ENCODE measurements at places on chromosomes 5 and 9.

DNA sequence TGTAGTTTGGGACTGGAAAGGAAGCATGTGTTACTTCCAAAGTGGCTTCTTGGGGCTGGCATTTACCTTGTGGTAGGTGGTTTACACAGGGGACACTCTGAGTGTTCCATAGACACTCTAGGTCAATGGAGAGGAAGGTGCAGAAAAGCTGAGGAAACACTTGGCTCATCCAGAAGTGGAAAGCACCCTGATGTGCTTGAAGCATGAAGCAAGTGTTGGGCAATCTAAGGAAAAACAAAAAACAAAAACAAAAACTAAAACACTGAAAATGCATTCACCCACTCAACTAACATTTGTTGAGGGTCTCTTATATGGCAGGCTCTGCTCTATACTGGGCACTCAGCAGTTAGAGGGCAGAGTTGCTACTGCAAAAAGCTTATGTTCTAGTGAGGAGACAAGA is 2.9 kb upstream of the ERAP2 start:
- no peak for DNase-seq

GRCh38 chr5:130796032-130796431 is 369.0 kb downstream of the HINT1 start:
- no peak for DNase-seq

DNA sequence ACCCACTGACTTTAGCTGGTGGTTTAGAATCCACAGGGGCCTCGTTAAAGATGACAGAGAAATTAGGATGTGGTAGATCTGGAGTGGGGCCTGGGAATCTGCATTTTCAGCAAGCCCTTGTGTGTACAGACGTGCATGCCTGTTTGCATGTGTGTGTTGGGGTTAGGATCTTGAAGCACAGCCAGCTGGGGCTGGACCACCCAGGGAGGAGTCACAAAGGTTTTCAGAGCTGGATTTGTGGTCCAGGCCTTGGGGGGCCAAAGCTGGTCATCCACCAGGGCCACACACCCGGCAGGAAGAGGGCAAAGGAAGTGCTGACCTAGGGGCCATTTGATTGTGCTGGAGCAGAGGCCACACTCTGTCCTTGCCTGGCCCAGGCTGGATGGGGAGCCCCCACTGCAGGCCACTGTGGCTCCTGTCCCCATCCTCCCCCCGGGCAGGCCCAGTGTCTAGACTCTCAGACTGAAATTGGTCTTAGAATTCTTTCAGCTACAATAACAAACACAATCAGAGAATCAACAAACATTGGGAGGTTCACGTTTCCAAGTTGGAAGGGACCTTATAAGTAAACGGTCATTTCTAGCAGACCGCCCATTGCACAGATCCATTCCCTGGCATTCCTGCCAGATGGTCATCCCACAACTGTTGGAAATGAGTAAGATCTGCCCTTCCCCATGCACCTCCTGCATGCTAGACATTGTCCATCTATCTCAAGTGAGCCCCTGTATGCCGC is 10.3 kb downstream of the CDX1 start:
- DNase-seq, result no peak

DNA sequence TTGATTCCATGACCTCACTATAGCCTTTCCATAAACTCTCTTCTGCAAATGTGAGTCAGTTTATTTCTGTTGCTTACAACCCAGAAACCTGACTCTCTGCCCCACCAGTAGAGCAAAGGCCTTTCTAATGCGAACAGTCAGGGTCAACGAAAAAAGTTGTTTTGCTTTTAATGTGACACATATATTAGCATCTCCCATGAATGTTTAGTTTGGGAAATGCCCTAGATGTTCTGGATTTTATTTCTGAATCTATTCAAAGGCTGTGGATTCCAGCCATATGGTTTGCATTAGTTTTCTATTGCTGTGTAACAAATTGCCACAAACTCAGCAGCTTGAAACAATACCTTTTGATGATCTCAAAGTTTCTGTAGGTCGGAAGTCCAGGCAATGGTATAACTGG is 193.5 kb downstream of the GNA14 start:
- DNase-seq, result peak; percentile 53

GRCh38 chr5:39209924-39210323 is 9.4 kb downstream of the FYB1 start:
- DNase-seq, result no peak

DNA sequence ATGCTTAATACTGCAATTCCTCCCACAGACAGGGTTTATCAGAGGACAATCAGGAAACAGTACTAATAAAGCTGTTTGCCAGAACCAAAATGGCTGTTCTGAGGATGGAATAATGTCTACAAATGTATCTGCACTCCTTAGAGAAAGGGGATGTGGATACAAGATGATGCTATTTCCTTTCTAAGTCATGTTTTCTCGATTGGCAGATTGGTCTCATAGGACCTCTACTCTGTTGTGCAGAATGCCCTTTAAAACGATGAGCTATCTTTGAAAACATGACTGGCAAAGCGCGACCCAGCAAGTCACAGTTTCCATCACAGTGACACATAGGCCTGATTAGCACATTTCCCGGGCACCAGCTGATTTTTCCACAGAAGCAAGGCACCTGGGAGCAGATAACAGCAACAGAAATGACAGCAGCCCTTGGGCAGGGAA is 54.0 kb downstream of the AOPEP start:
- no peak for DNase-seq

DNA sequence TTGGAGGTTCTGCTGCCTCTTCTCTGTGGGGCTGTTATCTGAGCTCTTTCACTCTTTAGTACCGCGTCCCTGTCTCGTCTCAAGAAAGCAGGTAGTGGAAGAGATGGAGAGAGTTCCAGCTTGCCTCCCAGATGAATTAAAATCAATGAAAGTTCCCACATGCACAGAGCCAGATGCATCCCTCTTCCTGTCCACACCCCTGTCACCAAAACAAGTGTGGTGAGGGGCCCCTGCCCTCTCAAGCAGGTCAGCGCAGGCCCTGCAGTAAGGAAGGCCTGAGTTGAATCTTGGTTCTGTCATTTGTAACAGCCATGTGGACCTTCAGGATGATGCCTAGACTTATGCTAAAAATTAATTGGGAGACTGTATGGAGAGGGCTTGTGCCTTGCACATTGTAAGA is 26.9 kb downstream of the GALNT10 start:
- no peak for DNase-seq

DNA sequence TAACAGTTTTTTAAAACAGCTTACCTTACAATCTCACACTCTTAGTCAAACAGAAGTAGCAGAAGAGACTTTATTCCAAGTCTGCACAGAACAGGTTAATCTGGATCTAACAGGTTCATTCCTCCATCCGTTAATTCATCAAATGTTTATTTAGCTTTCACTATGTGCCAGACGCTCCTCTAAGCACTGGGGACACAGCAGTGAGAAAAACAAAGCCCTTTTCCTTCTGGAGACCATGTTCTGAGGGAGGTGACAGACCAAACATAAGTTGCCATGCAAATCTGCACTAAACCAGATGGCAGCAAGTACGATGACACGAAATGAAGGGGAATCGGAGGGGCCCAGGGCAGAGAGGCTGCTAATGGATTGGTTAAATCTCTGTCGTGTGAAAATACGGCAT is 17.1 kb upstream of the GLIPR2 start:
- DNase-seq, result no peak

GRCh38 chr5:173191561-173191960 is 43.4 kb downstream of the NKX2-5 start:
- no peak for DNase-seq

DNA sequence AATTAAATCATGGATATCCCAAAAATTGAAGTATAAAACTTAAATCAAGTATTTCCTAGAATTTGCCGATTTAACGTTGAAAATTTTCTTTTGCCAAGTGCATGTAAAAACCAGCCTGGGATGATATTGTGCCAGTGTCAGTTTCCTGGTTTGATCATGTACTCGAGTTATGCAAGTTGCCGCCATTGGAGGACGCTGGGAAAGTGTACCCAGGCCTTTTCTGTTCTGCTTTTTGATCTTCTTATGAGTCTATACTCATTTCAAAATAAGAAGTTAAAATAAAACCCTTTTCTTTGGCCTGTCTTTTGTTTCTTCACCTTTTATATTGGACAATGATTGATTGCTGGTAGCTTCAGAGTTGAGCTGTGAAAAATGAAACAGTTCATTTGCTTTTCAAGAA is 93.1 kb upstream of the NFIL3 start:
- no peak for DNase-seq

- DNase-seq, result no peak
These were observed 40.8 kb downstream of the LIFR start for GRCh38 chr5:38515646-38516045.

DNA sequence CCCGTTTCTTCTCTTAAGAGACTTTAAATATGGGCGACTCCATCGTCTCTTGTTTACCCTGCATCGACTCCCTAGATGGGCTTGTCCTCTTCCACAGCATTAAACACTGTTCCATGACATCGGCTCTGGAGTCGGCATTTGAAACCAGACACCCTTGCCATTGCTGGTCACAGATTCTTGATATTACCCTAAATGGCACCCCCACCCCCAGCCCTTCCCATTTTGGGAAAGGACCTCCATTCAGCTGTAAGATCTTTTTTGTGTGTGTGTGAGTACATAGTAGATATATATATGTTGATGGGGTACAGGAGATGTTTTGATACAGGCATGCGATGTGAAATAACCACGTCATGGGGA is 51.1 kb upstream of the SH3PXD2B start:
- no peak for DNase-seq

- no peak for DNase-seq
These were observed 13.0 kb downstream of the LMAN2 start for GRCh38 chr5:177338251-177339106.

- no peak for DNase-seq
These were observed 472.9 kb downstream of the PDE4D start for GRCh38 chr5:59420596-59420995.

- no peak for DNase-seq
These were observed 3.3 kb downstream of the SGCD start for GRCh38 chr5:156330141-156330870.

- DNase-seq, result no peak
These were observed 187.0 kb upstream of the ADCY2 start for GRCh38 chr5:7208938-7209337.

DNA sequence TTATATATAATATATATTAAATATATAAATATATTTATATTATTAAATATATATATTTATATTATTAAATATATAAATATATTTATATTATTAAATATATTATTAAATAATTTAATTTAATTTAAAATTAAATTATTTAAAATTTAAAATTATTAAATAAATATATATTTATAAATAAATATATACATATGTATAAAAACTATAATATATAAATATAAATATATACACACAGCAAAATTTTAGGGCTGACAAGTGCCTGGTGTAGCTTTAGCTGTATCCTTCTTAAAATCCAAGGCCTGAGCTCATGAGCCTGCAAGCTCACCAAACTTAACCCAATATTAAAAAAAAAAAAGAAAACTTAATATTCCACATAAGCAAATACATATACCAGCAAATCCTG is 53.2 kb downstream of the UBAP2 start:
- DNase-seq, result no peak
